ENCODE measurements at places on chromosomes 2 and 18.

- DNase-seq, result no peak
These were observed 62.2 kb upstream of the STPG4 start for GRCh38 chr2:47217277-47217676.

DNA sequence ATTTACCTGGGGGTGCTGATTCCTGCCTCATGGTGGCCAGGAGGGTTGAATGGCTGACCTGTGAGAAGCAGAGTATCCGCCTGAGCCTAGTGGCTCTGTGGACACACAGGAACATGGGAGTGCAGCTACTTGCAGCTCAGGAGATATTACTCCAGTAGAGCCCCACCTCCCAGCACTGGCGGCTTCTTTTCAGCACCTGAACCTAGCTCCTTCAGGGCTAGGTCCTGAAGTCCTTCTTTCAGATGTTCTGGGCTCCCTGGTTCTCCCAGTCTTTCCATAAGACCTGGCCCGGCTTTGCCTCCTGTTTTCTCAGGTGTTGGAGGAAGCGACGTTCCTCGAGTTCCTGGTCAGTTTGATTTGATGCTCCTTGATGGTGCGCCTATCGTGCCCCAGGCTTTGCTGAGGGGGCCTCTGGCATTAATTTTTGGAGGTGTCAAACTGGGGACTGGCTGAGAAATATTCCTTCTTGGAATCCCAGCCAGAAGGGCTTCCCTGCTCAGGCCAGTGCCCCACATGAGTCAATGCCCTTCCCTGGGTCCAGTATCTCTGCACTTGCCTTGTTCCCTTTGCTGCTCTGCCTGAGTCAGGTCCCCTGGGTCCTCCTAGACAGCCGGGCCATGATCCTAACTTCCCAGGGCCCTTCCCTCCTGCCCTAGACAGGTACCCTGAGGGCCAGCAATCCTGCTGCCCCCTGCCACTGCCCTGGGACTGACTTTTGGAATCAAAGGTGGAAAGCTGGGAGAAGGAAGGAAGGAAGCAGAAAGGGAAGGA is 110.7 kb upstream of the HAAO start:
- DNase-seq, result no peak

DNA sequence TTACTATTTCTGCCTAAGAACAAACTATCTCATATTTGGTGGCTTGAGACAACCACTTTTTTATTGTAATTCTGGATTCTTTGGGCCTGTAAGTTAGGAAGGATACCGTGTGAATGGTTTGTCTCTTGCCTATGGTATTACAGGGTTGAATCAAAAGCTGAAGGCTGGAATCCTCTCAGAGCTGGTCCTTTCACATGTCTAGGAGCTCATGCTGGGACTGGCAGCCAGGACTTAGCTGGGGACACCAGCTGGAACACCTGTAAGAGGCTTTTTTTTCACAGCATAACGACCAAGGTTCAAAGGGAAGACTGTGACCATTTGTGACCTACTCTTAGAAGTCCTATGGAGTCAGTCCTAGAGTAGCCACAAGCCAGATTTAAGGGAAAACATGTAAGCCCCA is 226.3 kb downstream of the ZNF804A start:
- no peak for DNase-seq

- no peak for DNase-seq
These were observed 221.0 kb upstream of the MMADHC start for GRCh38 chr2:149808556-149808955.

GRCh38 chr2:231115651-231116050 is 9.2 kb downstream of the HTR2B start:
- no peak for DNase-seq

DNA sequence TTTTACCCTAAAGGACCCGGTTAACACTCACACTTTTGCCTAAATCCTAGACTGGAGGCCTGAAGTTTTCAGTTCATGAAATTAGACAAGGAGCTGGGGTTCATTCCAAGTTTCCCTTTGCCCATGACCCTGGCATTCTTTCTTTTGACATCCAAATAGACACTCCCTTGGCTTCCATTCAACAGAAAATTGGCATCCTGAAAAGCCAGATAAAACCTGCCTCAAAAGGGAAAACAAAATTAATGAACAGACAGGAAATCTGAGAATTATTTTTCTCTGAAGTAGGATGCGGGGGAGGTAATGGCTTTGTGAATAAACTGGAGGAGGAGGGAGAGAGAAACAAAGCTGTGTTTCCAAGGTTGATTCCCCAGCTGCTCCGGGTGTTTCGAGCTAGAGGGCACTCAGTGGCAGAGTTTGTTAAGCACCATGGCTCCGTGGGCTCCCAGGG is 41.0 kb downstream of the SPP2 start:
- no peak for DNase-seq

GRCh38 chr2:31004257-31004656 is 134.0 kb downstream of the GALNT14 start:
- no peak for DNase-seq
